ENCODE measurements at places on chromosomes 7 and 10.

GRCh38 chr10:72329290-72330068 is 25.2 kb downstream of the DNAJB12 start:
- peak; percentile 61 for DNase-seq

GRCh38 chr10:71092812-71093401 is 119.5 kb upstream of the UNC5B start:
- DNase-seq = peak; percentile 38

- DNase-seq = no peak
Observed at GRCh38 chr7:69374044-69374425, 224.2 kb upstream of the AUTS2 start.

DNA sequence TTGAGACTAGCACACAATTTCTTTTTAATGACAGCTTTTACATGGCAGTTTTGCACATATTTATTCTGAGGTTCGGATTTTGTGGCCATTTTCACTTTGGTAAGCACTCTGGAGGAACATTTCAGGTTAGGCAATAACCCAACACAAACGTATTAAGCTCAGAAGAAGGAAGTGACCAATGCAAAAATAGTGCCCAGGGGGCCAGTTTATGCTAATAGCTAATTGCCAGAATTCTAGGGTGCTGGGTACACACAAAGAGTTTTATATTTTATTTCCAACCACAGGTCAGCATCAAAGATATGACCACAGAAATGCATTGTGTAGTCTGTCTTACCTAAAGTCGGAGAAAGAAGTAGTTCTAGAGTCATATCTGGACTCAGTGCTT is 8.4 kb upstream of the AGR2 start:
- no peak for DNase-seq

DNA sequence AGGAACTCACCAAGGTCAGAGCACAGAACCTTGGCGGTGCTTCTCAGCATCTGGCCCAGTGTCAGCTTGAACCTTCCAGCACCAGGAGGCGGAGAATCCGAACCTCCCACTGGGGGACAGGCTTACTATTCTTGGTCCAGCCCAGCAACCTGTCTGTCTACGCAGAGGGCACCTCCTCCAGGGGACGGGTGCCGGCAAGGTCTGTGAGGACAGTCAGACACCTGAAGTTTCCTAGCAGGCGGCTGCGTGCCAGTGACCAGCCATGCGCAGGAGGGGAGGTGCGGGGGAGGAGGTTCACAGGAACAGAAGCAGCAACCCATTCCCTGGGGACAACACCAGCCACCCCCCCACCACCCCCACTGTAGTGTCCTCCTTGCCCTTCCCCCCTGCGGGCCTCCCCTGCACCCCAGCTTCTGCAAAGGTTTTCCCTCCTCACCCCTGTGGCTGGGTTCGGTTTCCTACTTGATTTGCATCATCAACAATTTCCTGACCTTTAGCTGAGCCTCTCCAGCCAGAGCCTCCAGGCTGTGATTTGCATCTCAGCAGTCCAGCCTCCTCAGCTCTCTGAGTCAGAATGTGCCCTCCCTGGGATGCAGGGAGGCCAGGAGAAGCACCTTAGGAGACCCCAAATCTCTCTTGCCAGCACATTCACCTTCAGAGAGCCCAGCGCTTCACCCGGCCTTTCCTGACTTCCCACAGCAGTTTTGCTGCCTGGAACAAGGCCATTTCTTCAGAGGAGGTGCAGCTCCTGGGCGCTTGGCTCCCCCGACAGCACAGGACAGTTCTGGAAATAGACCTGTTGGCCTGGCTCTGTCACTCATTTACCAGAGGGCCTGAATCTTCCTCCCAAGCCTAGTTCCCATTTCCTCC is 107.5 kb upstream of the NPS start:
- no peak for DNase-seq

- no peak for DNase-seq
Observed at GRCh38 chr7:22060863-22061262, 115.2 kb upstream of the CDCA7L start.

- DNase-seq = no peak
Observed at GRCh38 chr10:87763086-87763861, 54.8 kb downstream of the ATAD1 start.

- DNase-seq = peak; percentile 72
Observed at GRCh38 chr7:159126311-159127260, 18.1 kb downstream of the VIPR2 start.

All from islet precursor cell (in vitro differentiated cells).